Muscle of back (tissue), 13 donors: ENCODE measurements at places on chromosomes 1 and 21. TPM values are rescaled to one million over a fixed set of nuclear protein-coding genes. Genes with fewer than 3 reads are reported as not detected.

GRCh38 chr1:69109277-69109676 is 458.4 kb upstream of the LRRC7 start:
- no peak for DNase-seq

DNA sequence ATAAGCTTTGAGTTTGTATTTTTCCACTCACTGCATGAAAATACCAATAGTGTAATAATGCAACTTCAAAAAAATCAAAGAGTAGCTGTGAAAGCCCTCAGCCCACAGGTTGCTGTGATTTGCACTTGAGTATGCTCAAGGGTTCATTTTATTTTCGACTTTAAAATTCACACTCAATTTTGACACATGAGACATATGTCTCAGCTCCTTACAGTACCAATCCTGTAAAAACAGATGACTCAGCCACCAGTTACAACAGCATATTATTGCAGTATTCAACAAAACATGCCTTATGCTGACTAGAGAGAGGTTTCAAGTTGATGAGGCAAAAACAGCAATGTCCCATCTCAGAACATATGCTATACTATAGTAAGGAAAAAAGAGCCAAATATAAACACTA is 66.1 kb downstream of the CYYR1 start:
- peak; percentile 35 for DNase-seq

DNA sequence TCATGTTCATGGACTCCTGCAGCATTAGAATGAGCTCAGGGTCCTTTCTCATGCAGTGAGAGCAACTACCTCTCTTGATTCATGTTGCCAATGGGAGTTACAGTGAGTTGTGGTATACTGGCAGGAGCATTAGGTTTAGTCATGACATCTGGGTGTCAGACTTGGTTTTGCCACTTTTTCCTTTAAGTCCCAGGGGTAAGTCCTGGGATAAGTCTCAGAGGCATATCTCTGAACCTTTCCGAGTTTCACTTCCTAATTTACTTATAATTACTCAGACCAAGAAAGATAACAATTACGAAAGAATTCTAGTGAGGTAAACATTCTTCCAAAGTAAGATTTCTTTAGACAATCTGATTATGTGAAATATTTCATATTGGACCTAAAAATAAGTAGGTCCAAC is 606.0 kb downstream of the SMYD3 start:
- no peak for DNase-seq

GRCh38 chr1:9890224-9890731 is 19.8 kb downstream of the CTNNBIP1 start:
- DNase-seq = peak; percentile 83

DNA sequence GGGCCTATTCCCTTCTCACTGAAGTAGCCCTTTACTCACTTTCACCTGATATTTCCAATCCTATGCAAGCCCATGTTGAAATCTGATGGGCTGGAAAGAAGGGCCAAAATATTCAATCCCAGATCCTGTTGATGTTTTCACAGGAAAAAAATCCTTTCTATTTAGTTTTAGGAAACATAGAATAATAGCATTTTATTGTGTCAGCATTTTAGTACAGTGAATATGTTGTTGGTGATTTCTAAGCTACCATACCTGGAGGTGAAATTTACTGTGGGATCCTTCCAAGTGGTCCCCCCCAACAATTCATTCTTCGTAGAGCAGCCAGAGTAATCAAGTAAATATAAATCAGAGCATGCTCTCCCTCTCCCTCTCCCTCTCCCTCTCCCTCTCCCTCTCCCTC is 3.4 kb upstream of the UBE2U start:
- no peak for DNase-seq

DNA sequence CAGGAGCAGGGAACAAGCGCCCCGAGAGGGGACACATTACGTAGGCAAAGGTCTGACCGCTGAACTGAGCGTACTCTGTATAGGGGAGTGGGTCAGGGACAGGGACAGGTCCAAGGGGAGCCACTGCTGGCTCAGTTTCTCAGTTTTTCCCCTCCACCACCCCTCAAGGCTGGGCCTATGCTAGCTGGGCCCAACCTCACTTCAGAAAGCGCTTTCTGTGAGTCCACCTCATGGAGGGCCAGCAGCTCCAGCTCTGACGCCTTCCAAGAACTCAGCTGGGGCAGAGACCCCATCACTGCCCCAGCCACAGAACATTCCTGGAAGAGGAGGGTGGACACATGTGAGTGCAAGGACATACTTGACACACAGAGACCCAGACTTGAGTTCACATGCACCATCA is 242.0 kb downstream of the FOXD2 start:
- no peak for DNase-seq

- no peak for DNase-seq
Observed at GRCh38 chr1:242184955-242185354, 186.1 kb upstream of the MAP1LC3C start.

DNA sequence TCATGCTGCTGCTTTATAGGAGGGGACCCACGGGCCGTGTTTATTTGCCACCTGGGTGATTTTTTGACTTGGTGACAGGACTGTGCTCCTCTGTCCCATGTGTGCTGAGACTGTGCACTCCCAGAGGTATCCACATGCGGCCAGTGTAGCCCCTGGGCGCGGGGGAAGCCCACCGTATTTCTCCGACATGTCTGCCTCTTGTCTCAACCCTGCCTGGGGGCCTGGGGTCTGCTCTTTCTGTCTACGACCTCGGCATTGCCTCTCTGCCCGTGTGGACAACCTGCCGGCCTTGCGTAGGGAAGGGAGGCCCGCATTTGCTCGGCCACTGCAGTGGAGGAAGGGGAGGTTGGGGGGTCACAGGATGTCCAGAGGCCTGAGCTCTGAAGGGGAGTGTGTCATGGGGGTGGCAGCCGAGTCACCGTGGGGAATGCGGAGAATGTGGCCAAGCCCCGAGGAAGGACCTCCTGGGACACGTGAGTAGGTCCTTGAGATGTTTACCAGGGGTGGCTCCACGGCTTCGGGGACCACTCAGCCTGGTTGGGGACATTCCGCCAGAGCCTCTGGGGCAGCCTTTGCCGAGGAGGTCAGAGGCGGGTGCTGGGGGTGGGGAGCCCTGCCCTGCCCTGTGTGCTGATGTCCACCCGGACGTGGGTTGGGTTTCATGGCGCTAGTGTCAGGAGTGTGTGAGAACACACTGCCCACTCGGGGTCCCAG is 11.0 kb downstream of the PRKCZ start:
- DNase-seq = no peak

DNA sequence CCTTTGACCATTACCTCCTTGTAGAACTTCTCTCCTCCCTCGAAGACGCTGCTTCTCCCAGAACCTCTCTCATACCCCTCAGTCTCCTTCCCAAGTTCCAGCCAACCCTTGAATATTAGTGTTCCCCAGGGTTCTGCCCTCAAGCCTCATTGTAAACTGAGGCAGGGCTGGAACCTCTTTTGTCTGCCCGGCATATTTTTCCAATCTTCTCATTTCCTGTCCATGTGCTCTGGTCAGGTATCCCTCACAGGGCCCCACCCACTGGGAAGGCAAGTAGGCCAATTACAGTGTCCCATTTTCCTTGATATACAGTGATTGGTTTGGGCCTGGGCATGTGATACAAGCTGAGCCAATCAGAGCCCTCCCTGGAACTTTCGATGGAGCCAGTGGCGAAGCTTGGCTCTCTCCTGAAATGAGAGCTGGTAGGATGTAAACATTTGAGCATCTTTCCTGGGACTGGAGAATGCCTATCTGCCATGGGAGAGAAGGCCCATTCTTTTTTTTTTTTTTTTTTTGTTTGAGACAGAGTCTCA is 57.1 kb upstream of the ID3 start:
- DNase-seq = no peak

DNA sequence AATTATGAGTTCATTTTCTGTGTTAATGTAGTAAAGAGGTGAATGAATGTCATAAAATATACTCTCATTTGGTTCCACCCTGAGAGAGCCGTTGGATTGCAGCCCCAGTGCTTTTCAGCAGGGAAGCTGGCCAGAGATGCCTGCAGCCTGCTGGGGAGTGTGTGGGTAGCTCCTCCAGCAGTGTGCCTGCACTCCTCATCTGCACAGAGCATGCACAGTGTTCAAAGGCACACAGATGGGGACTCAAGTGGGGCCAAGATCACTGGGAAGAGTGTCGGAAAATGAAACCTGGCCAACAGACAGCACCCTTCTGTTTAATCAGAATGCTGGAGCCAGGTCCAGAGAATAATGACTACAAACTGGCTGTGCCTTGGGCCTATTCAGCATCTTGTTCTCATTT is 206.8 kb downstream of the ST6GALNAC3 start:
- DNase-seq = no peak

- no peak for DNase-seq
Observed at GRCh38 chr1:94843846-94844245, 23.7 kb downstream of the SLC44A3 start.

- DNase-seq = no peak
Observed at GRCh38 chr1:171814692-171815091, 26.6 kb upstream of the DNM3 start.

- no peak for DNase-seq
Observed at GRCh38 chr21:25772686-25773085, 37.9 kb downstream of the GABPA start.

- DNase-seq = no peak
Observed at GRCh38 chr1:161531986-161532643, 7.8 kb downstream of the HSPA6 start.

DNA sequence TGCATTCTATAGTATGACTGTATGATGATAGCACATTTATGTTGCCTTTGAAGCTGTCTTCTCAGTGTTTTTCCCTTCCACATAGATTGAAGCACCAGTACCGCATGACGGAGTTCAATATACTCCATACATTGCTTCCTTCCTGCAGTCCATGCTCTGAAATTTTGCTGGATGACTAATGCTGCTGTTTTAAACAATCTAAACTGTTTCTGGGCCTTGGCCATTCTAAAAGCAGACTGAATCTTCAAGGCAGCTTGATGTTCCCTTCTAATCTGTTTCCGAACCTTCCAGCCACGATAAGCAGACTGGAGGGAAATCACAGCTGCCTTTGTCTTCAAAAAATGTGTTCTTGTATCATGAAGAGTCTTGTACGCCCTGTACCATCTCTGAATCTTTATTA is 36.2 kb upstream of the F13B start:
- no peak for DNase-seq

GRCh38 chr1:51669272-51669671 is 52.4 kb downstream of the OSBPL9 start:
- no peak for DNase-seq

DNA sequence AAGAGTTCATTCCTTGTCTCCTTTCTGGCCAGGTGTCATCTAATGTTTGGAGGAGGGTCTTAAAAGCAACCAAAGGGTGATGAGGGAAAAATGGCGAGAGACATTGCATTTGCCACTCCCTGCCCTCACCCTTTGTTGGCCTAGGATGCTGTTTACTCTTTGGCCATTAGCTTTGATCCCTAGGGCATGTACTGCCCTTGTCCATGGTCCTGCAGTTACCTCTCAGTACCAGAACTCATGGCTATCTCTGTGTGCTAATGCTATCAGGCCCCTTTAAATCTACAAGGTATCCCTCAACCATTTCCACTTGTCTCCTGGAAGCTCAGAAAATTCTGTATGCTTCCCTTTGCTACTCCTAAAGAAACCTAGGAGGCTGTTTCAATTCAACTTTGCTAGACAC is 424.8 kb upstream of the PLXNA2 start:
- DNase-seq = no peak

DNA sequence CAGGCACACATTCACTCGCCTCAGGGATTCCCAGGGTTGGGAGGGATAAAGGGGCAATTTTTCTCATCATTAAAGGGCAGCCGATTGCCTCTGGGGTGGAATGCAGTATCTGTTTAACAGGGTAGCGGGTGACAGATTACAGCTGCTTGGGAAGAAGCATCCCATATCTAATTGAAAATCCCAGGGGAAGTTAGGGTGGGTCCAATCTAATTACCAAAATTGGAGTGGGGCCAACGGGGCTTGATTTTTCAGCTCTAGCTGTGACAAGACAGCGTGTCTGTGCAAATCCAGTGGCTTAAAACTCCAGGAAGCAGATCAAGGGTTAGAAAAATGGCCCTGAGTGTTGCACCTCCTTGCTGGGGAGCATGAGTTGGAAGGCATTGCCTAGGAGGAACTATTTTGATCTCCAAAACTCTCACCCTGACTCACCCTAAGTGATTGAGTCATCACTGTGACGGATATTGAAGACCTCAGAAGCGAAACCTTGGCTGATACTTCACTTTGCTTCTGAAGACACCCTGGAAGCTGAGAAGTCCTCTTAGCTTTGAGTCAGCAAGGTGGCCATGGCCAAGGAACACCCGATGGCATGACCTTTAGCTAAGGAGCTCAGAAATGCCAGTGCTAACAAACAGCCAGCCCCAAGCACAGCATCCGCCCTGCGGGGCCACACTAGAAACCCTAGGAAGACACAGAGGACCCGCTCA is 46.0 kb downstream of the GRHL3 start:
- no peak for DNase-seq

GRCh38 chr1:93750955-93751354 is 69.3 kb upstream of the BCAR3 start:
- no peak for DNase-seq

DNA sequence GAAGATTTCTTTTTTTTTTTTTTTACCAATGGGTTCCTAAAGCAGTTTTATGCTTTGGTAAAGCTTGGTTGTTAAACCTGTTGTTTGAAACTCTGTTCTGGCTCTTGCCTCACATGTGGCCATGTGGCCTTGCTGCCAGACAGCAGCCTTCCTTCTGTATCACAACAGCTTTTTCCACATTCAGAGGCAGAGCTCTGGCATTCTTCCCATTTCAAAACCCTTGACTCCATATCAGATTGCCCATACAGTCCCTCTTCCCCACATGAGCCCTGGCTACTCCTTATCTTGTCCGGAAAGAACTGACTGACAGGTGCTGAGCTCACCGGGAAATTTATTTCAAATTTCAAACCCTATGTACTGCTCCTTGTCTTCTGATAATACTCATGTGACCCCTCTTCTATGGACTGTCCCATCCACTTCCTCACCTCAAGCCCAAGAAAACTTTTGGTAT is 38.5 kb upstream of the LAX1 start:
- DNase-seq = no peak

- DNase-seq = no peak
Observed at GRCh38 chr1:79797487-79797886, 791.0 kb upstream of the ADGRL4 start.

GRCh38 chr1:156491151-156491949 is 9.2 kb downstream of the MEF2D start:
- no peak for DNase-seq

- no peak for DNase-seq
Observed at GRCh38 chr1:206963119-206963712, 7.0 kb downstream of the FCAMR start.

GRCh38 chr1:72241397-72241796 is 40.9 kb downstream of the NEGR1 start:
- DNase-seq = no peak

Gene S100A6
- 202 TPM for polyA plus RNA-seq

Gene ECM1
- polyA plus RNA-seq = 4.3 TPM

Gene C1orf198
- polyA plus RNA-seq = 77.4 TPM

Gene CTPS1
- 18.9 TPM for polyA plus RNA-seq

Gene CAPN8
- polyA plus RNA-seq = 0.59 TPM

Gene SIM2
- polyA plus RNA-seq = 1.6 TPM

Gene CSMD2
- polyA plus RNA-seq = 0.98 TPM

Gene PLA2G2A
- 0.77 TPM for polyA plus RNA-seq

Gene CFAP74
- 0.16 TPM for polyA plus RNA-seq
